ENCODE measurements at places on chromosomes 12 and 14.

- DNase-seq = no peak
Measured at GRCh38 chr12:12718853-12719252, 1.7 kb downstream of the CDKN1B start.

GRCh38 chr14:32258336-32258993 is 55.4 kb upstream of the RNU6-8 start:
- DNase-seq = no peak

DNA sequence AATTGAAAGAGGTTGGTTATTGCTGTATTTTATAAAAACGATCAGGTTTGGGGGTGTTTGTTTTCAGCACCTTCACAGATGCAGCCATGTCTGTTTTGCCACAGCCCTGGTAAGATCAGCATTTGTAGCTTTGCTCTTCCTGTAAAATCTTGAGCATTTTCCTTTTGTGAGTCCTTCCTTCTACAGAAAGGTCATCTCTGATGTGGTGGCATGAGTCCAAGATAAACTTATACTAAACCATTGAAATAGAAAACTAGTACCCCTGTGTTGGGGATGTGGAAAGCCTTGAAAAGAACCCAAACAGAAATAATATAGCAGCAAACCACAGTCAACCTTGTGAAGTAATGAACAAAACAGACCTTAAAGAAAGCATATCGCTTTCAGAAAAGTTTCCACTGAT is 85.5 kb downstream of the TGFB3 start:
- no peak for DNase-seq

GRCh38 chr14:20712904-20713303 is 24.3 kb downstream of the ANG start:
- no peak for DNase-seq

- no peak for DNase-seq
Measured at GRCh38 chr14:88241810-88242209, 81.3 kb downstream of the KCNK10 start.

- no peak for DNase-seq
Measured at GRCh38 chr14:65000898-65001591, 14.3 kb downstream of the FNTB start.

- no peak for DNase-seq
Measured at GRCh38 chr12:25388183-25388582, 137.5 kb upstream of the KRAS start.

- DNase-seq = no peak
Measured at GRCh38 chr12:90940872-90941499, 14.0 kb downstream of the CCER1 start.

GRCh38 chr14:23665302-23666016 is 29.3 kb downstream of the DHRS2 start:
- DNase-seq = no peak

GRCh38 chr12:117686911-117687377 is 281.8 kb downstream of the KSR2 start:
- no peak for DNase-seq

DNA sequence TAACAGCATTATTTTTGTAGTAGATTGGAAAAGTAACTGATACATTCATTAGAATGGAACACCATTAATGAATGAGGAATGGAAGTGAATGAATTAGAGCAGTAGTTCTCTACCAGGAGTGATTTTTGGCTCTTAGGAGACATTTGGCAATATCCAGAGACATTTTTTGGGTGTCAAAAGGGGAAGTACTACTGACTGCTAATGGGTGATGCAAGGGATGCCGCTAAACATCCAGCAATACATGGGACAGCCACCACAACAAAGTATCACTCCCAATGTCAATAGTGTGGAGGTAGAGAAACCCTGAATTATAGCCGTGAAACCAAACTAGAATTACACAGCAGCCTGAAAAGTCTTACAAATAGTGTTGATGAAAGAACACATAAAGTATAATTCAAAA is 1.5 kb downstream of the CHURC1 start:
- DNase-seq = no peak

- DNase-seq = peak; percentile 71
Measured at GRCh38 chr14:21068521-21069387, 1.4 kb upstream of the ARHGEF40 start.

GRCh38 chr14:104150136-104151025 is 12.0 kb downstream of the KIF26A start:
- no peak for DNase-seq

- DNase-seq = no peak
Measured at GRCh38 chr12:103442822-103443221, 52.9 kb downstream of the C12orf42 start.

DNA sequence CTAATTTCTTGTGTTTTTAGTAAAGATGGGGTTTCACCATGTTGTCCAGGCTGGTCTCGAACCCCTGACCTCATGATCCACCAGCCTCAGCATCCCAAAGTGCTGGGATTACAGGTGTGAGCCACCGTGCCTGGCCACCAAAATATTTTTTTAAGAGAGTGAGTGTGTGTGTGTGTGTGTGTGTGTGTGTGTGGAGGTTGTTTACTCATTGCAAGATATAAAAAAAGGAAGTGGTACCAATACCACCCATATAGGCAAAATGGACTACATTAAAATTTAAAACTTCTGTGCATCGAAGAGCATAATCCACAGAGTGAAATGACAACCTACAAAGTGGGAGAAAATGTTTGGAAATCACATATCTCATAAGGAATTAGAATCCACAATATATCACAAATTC is 15.5 kb upstream of the CLEC2A start:
- no peak for DNase-seq

DNA sequence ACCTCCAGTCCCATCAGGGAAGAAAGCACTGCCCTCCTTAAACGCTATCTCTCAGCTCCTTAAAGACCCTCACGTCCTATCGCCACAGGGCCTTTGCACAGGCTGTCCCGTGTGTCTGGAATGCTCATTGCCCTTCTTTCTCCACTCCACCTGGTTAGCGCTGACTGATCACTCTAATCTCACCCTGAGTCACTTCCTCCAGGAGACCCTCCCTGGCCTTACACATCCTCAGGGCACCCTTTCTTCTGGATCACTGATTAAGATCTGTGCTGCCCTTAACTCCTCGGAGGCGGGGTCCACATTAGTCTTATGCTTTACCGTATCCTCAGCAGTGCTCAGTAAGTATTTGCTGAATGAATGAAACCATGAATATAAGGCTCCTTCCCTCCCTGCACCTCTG is 94.7 kb downstream of the SYNE3 start:
- no peak for DNase-seq

GRCh38 chr12:93614917-93615596 is 42.6 kb downstream of the SOCS2 start:
- DNase-seq = no peak

GRCh38 chr12:1481326-1481725 is 113.1 kb downstream of the FBXL14 start:
- DNase-seq = no peak

DNA sequence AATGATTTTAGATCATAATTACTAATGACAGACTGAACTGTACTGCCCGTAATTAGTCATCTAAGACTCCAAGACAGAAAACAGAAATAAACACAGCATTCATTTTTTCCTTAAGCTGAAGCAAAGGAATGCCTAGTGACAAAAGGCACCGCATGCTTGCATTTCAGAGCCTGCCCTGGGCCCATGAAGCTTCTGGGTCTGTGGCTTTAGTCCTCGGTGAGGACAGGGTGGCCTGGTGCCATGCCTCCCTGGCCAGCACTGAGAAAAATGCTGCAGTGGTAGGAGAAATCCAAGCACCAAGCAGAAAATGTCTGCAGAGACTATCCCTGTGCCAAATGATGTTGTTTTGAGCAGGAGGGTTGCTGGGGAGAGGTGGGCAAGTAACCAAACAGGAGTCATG is 171.6 kb downstream of the CALM1 start:
- DNase-seq = peak; percentile 72

GRCh38 chr12:3480764-3481163 is 10.2 kb upstream of the PRMT8 start:
- no peak for DNase-seq

DNA sequence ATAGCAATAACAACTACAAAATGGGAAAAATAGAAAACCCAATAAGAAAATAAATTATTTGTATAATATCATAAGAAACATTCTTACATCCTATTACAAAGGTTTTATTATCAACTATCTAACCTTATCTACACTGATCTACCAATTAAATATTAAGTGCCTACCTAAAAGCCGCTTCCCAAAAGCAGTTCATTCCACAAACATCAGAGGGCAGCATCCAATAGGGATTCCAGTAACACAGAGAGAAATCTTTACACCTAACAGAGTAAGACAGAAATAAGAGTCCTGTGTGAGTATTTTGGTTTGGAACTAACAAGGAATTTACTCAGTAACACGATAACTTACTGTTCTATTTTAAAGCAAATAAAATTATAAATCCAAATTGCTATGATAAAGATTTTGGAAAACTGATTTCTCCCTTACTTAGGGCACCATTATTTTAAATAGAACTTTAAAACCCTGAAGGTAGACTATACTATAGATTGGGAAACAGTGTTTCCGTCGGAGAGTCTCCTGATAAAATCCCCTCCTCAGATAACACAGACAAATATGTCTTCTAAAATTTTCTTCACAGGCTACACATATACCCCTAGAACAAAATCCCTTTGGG is 15.0 kb downstream of the GXYLT1 start:
- DNase-seq = peak; percentile 62

GRCh38 chr14:51860825-51861499 is 550 bp downstream of the GNG2 start:
- no peak for DNase-seq

DNA sequence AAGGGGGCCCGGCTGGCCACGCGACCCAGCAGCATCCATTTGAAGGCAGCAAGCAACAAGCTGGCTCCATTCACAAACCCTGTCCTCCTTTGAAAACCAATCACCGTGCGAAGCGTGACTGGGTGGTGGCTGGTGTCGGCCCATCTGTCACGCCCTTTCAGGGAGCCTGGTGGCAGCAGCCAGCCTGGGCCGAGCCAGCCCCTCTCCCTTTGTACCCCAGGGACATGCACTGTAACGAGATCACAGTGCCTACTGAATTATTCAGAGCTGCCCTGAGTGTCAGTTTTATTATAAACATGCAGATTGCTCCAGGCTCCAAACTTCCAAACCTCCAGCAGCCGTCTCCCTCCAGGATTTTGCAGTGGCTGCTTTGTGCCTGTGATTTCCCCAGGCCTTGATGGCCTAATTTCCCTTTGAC is 22.3 kb upstream of the CTDSP2 start:
- peak; percentile 53 for DNase-seq

DNA sequence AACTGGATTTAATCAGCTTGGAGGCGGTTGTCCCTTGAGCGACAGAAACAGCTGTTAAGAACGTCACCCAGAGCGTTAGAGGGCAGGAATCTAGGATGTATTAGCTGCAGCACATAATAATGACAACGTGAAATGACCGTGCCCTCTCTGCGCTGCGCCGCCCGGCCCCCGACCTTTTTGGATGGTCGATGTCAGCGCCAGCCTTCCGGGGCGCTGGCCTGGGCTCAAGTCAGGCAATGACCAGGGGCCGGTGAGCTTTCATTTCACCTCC is 427 bp upstream of the TMEM120B start:
- peak; percentile 48 for DNase-seq

DNA sequence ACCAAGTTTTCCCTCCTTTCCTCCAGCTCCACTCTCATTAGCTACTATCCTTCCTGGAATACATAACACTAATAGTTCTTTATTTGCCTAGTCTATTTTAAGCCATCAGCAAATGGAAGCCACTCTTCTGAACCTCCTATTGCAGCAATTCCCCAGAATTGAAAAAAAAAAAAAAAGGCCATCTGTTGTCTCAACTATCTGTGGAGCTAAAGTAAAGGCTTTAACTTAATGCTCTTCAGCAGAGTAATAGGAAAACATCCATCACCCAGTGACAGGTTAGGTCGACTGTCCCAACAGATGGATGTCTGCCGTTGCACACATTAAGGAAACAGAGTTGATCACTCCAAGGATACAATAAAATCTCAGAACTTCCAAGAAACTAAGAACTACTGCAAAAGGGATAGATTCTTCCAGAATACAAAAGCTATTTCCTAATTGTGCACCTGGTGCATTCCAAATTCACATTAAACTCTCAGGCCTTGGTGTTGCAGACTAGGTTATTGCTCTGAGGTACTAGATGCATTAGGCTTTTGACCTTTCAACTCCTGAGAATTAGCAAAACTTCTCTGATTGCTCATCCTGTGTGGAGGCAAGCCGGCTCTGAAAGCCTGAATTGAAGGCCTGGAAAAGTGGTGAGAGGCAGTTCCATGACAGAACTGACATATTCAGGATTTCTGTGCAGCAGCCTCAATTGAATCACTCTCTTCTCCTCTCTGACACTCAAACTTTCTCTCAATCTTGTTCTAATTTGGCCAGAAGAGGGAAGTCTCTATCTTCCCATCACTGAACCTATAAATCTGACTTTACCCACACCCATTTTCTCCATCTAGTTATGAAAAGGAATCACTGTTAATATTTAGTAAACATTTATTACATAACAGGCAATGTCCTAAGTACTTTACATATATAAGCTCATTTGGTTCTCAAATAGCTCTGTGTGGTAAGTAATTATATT is 238.4 kb upstream of the HMGA2 start:
- no peak for DNase-seq

DNA sequence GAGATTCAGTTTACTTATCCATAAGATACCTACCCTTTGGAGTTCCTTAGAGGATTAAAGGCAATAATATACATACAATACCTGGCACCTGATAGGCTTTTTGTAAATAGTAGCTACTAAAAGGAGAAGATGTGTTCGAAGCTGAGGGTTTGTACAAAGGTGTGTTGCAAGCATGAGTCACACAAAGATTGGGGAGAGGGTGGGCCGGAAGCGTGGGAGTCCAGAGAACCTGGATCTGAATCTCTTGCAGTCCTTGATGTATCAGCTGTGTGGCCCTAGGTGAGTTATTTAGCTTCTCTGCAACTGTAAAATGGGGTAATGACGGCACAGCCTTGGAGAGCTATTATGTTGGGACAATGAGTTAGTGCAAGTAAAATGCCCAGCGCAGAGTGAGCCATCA is 61.6 kb upstream of the PSMC1 start:
- no peak for DNase-seq

GRCh38 chr12:68367903-68368302 is 35.7 kb upstream of the MDM1 start:
- no peak for DNase-seq

- no peak for DNase-seq
Measured at GRCh38 chr12:25376985-25377384, 126.3 kb upstream of the KRAS start.

DNA sequence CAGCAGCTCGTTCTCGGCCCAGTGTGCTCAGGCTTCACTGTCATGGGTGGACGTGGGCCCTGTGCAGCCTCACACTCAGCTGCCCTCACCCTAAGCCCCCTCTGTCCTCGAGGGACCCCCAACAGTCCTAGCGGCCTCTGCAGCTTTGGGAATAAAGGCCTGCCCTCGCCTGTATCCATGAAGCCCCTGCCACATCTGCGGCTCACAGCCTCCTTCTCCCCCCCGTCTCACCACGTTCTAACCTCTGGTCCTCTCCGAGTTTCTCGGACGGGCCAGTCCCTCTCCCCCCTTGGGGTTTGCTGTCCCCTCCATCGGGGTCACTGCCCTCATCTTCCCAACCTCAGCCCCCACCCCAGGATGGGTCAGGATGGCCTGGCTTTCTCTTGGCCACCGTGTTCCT is 30.2 kb upstream of the GALNT9 start:
- DNase-seq = no peak

DNA sequence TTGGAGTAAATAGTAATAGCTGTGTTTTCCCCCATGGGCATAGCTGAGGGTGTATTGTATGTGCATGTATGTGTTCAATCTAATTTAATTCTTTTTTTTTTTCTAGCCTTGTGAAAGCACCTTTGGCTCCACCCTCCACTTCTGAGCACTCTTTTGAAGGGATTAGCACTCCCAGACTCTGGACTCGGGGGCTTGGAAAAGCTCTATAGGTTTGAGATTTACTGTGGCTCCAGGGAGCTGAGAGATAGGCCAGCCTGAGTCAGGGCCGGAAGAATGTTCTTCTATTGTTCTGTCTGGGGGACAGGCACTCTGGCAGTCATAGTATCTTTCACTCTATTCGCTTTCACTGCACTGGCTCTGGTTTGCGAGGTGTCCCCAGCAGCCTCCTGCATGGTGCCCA is 540.0 kb upstream of the TBX3 start:
- no peak for DNase-seq

All from midbrain (tissue), 1 donor.